GM12878 (cell line): ENCODE measurements at places on chromosomes 1 and 21. TPM values are rescaled to one million over a fixed set of nuclear protein-coding genes. Genes with fewer than 3 reads are reported as not detected.

DNA sequence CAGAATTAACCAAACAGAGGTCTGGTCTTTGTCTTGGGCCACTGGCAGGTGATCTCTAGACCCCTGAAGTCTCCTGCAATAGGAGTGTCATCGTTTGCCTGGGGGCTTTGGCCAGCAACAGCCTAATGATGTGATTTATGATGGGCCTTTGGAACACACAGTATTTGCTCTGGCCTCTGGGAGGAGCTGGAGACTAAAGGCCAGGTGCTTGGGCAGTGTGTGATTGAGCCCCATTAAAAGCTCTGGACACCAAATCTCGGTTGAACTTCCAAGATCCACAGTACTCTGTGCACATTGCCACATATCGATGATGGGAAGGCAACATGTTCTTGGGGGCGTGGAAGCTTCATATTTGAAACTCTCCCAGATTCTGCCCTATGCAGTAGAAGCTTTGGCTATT is 32.0 kb upstream of the TLR5 start:
- no peak overlapping the region for H3K27ac ChIP-seq
- H3K27me3 ChIP-seq = no peaks in the 10 kb centered on the region
- H3K36me3 ChIP-seq = no peaks in the 10 kb centered on the region
- H3K4me3 ChIP-seq = no peak overlapping the region
- no peak for DNase-seq

DNA sequence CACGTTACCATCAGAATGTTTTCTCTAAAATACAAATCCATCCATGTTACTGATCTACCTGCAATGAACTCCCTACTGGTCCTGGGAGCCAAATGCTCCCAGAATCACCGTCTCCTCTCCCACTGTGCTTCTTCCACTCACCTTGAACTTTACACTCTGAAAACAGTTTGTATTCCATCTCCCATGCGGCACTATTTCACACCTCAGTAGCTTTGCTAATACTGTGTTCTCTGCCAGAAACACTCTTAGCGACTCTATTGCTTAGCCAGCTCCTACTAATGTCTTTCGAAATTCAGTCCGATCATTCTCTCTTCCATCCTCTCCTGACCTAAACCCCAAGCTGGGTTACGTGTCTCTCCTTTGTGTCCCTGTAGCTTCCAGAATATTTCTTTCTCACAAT is 284.4 kb upstream of the DUSP10 start:
- H3K27me3 ChIP-seq = no peaks in the 10 kb centered on the region
- H3K4me1 ChIP-seq = no peaks in the 10 kb centered on the region
- DNase-seq = no peak
- no peak overlapping the region for H3K4me3 ChIP-seq
- H3K27ac ChIP-seq = no peak overlapping the region

- H3K4me1 ChIP-seq = no peaks in the 10 kb centered on the region
- no peak overlapping the region for H3K27ac ChIP-seq
- no peak for DNase-seq
These were observed 29.6 kb downstream of the DISP1 start for GRCh38 chr1:222844411-222844779.

- H3K4me3 ChIP-seq = no peak overlapping the region
- no peak for DNase-seq
- no peaks in the 10 kb centered on the region for H3K36me3 ChIP-seq
- no peaks in the 10 kb centered on the region for H3K27me3 ChIP-seq
These were observed 26.6 kb upstream of the CDC14A start for GRCh38 chr1:100325415-100326324.

- H3K36me3 ChIP-seq = no peaks in the 10 kb centered on the region
- H3K27ac ChIP-seq = no peak overlapping the region
- H3K27me3 ChIP-seq = no peaks in the 10 kb centered on the region
- no peak for DNase-seq
These were observed 26.4 kb downstream of the ABCA4 start for GRCh38 chr1:94094469-94095111.

DNA sequence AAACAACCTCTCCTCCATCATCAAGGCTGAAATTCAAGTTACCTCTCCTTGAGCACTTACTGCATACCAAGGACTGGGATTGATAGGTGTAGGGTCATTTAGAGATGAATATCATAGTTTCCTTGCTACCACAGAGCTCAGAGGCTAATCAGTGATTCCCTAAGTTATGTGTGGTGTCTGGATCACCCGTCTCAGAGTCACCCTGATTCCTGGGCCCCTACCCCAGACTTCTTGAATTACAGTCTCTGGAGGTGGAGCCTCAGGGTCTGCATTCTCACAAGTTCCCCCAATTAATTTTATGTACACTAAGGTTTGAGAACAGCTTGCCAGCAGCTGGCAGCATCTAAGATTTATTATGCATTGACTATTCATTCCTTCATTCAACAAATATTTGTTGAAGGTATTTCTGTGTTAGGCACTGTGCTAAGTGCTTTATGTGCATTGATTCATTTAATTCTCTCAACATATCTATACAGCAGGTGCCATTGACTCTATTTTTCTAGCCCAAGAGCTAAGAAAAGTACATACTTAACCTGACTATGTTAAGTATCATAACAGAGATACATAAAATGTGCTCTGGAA is 182.9 kb upstream of the FGGY start:
- no peak for DNase-seq
- no peak overlapping the region for H3K27ac ChIP-seq
- H3K4me1 ChIP-seq = no peaks in the 10 kb centered on the region

ENSA gene
- 235 and 244 TPM in 2 replicates for total RNA-seq

GRCh38 chr1:8312235-8313218 is 5.4 kb upstream of the SLC45A1 start:
- no peaks in the 10 kb centered on the region for H3K4me1 ChIP-seq
- no peaks in the 10 kb centered on the region for H3K27me3 ChIP-seq
- no peak overlapping the region for H3K4me3 ChIP-seq
- no peak for DNase-seq

GRCh38 chr1:1272341-1273208 is 1.1 kb downstream of the UBE2J2 start:
- peaks cover 6% of the 10 kb centered on the region; the same call in 1 of the 2 replicates for H3K36me3 ChIP-seq
- peak overlapping the region; percentile 78 for H3K27ac ChIP-seq
- no peak for DNase-seq
- peak overlapping the region; percentile 78 for H3K4me3 ChIP-seq

GRCh38 chr1:200338451-200338850 is 71.4 kb downstream of the ZNF281 start:
- H3K27me3 ChIP-seq = no peaks in the 10 kb centered on the region
- H3K27ac ChIP-seq = no peak overlapping the region
- no peak for DNase-seq
- H3K4me3 ChIP-seq = no peak overlapping the region

GRCh38 chr1:180581635-180582039 is 22.9 kb downstream of the OVAAL start:
- no peaks in the 10 kb centered on the region for H3K4me1 ChIP-seq
- H3K27me3 ChIP-seq = no peaks in the 10 kb centered on the region
- DNase-seq = no peak
- no peak overlapping the region for H3K4me3 ChIP-seq
- H3K27ac ChIP-seq = no peak overlapping the region

- no peak for DNase-seq
- no peaks in the 10 kb centered on the region for H3K27me3 ChIP-seq
- no peaks in the 10 kb centered on the region for H3K36me3 ChIP-seq
- no peak overlapping the region for H3K27ac ChIP-seq
These were observed 28.0 kb downstream of the RASAL2 start for GRCh38 chr1:178121883-178122282.

DNA sequence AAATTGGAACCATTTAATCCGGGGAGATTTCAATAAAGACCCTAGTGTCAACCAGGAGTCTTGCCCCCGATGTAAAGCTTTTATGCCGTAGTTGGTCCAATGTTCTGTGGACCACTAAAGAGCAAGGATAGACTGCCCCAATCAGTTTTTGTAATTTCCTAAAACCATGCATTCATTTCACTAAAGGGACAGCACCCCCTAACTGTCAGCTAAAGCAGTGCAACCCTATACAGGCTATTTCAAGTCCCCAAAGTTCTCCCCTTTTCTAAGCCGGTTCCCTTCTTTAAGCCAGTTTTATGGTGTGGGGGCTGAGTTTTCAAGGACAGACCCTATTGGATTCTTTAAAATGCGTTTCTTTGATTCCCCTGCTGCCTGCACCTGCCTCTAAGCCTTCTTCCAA is 12.7 kb upstream of the PDPN start:
- no peaks in the 10 kb centered on the region for H3K4me1 ChIP-seq
- no peaks in the 10 kb centered on the region for H3K36me3 ChIP-seq
- no peak overlapping the region for H3K27ac ChIP-seq
- H3K27me3 ChIP-seq = no peaks in the 10 kb centered on the region
- no peak overlapping the region for H3K4me3 ChIP-seq

DNA sequence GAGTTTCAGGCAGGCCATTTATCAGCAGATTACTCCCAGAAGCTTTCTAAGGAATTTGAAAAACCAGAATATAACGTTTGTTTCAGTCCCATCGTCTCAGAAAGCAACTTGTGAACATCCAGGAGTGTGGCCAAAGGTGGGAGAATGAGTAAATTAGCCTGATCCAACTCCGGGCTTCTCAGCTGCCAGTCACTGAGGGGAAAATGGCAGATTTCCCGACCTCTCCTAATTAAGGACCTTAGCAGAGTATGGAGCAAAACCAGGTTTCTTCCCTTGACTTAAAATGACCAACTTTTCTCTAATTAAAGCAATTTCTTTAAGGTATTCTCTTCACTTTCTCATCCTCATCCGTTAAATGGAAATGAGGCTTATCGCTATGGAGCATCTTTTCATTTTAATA is 1.0 kb downstream of the CORT start:
- no peaks in the 10 kb centered on the region for H3K27me3 ChIP-seq
- H3K36me3 ChIP-seq = no peaks in the 10 kb centered on the region
- no peak for DNase-seq
- H3K4me3 ChIP-seq = no peak overlapping the region

DNA sequence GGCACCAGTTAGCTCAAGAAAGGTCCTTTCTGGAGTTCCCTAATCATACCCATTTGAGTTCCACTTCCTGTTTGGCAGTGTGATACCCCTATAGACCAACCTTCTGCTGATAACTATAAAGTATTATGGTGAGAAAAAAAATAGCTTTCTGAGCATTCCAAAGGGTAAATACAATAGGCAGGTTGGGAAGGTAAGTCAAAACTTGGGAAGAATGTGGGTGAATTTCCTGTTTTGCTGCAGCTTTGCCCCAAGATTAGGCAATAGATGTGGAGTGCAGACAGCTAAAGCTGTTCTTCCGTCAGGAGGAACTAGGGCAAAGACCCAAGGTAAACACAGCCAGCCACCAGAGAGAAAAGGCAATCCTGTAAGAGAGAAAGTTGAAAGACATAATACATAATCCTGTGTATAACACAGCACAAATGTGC is 49.9 kb upstream of the GUCA2A start:
- H3K36me3 ChIP-seq = peaks cover 5% of the 10 kb centered on the region
- 0 out of 2 replicates have a peak overlapping the region, but pooled peaks have one; percentile 10 for H3K4me3 ChIP-seq
- H3K27me3 ChIP-seq = no peaks in the 10 kb centered on the region
- DNase-seq = no peak
- no peaks in the 10 kb centered on the region for H3K4me1 ChIP-seq

- H3K4me1 ChIP-seq = peaks cover 5% of the 10 kb centered on the region
- no peaks in the 10 kb centered on the region for H3K36me3 ChIP-seq
- no peaks in the 10 kb centered on the region; the same call in none of the 2 replicates for H3K27me3 ChIP-seq
- no peak overlapping the region for H3K27ac ChIP-seq
- no peak for DNase-seq
These were observed 72.9 kb upstream of the SELENON start for GRCh38 chr1:25727088-25727487.

GRCh38 chr1:193113258-193113991 is 8.2 kb upstream of the GLRX2 start:
- no peak for DNase-seq
- no peak overlapping the region for H3K27ac ChIP-seq
- no peaks in the 10 kb centered on the region for H3K36me3 ChIP-seq
- H3K4me3 ChIP-seq = no peak overlapping the region
- 0 out of 2 replicates have a peak, but pooled peaks cover 3% of the 10 kb centered on the region for H3K4me1 ChIP-seq

- peaks cover 2% of the 10 kb centered on the region for H3K36me3 ChIP-seq
- DNase-seq = no peak
- no peaks in the 10 kb centered on the region for H3K27me3 ChIP-seq
- no peak overlapping the region for H3K4me3 ChIP-seq
- peaks cover 18% of the 10 kb centered on the region for H3K4me1 ChIP-seq
These were observed 8.8 kb downstream of the ATPAF1 start for GRCh38 chr1:46659307-46659870.

GRCh38 chr1:218330043-218330623 is 15.0 kb upstream of the TGFB2 start:
- H3K36me3 ChIP-seq = no peaks in the 10 kb centered on the region
- no peak overlapping the region for H3K27ac ChIP-seq
- no peak for DNase-seq
- no peaks in the 10 kb centered on the region for H3K4me1 ChIP-seq
- H3K4me3 ChIP-seq = no peak overlapping the region

TRIM46 gene
- total RNA-seq = 2.0 and 3.0 TPM in 2 replicates

BRINP2 gene
- total RNA-seq = not detected in 2 replicates

CFHR5 gene
- not detected in 2 replicates for total RNA-seq

GRCh38 chr1:80054129-80054528 is 1047.6 kb upstream of the ADGRL4 start:
- no peaks in the 10 kb centered on the region for H3K27me3 ChIP-seq
- no peak overlapping the region for H3K27ac ChIP-seq
- no peaks in the 10 kb centered on the region for H3K4me1 ChIP-seq
- H3K36me3 ChIP-seq = no peaks in the 10 kb centered on the region
- no peak overlapping the region for H3K4me3 ChIP-seq

DNA sequence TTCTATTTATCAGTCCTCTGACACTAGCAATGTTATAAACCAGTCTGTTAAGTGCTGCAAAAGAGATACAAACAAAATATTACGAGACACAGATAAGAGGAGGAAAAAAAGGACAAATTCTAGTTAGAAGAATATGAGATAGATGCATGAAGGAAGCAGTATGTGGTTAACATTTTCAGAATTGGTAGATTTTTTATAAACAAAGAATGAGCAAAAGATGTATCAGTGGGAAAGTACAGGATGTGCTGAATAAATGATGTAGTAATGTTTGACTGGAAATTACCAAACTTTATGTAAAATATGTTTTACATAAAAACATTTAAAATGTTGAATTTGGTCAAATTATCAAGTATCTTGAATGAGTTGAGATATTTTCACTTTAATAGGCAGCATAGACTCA is 574.2 kb downstream of the NUF2 start:
- H3K4me3 ChIP-seq = no peak overlapping the region
- H3K36me3 ChIP-seq = no peaks in the 10 kb centered on the region
- no peaks in the 10 kb centered on the region for H3K4me1 ChIP-seq
- H3K27ac ChIP-seq = no peak overlapping the region
- no peaks in the 10 kb centered on the region for H3K27me3 ChIP-seq
- DNase-seq = no peak

GRCh38 chr1:179955731-179956130 is 1.1 kb downstream of the CEP350 start:
- no peak for DNase-seq
- H3K27me3 ChIP-seq = no peaks in the 10 kb centered on the region
- H3K27ac ChIP-seq = peak overlapping the region; percentile 76; the same call in 1 of the 2 replicates
- peak overlapping the region; percentile 85 for H3K4me3 ChIP-seq
- H3K36me3 ChIP-seq = no peaks in the 10 kb centered on the region

DNA sequence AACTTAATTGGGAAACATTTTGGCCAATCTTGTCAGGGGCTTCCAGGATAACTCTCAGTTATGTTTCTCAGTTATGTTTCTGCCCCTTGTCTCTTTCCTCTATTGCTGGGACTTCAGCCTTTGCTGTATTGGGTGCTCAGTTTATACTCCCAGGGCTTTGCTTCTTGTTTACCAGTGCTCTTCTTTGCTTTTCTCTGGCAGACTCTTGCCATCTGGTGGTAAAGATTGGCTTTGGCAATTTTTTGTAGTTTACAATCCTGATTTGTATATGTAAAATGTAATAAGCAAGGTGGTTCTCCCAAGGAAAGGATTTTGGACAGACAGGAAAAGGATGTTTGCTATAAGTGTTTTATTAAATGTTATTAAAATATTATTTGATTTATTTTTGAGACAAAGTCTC is 37.9 kb downstream of the FABP3 start:
- peak; percentile 7 for DNase-seq
- no peaks in the 10 kb centered on the region; the same call in 1 of the 2 replicates for H3K4me1 ChIP-seq
- no peak overlapping the region for H3K27ac ChIP-seq
- no peaks in the 10 kb centered on the region; the same call in 1 of the 2 replicates for H3K36me3 ChIP-seq
- H3K4me3 ChIP-seq = no peak overlapping the region
